Activated CD8-positive, alpha-beta memory T cell treated with anti-CD3 and anti-CD28 coated beads for 1 hour (primary cell): ENCODE measurements at places on chromosomes 7 and 10.

DNA sequence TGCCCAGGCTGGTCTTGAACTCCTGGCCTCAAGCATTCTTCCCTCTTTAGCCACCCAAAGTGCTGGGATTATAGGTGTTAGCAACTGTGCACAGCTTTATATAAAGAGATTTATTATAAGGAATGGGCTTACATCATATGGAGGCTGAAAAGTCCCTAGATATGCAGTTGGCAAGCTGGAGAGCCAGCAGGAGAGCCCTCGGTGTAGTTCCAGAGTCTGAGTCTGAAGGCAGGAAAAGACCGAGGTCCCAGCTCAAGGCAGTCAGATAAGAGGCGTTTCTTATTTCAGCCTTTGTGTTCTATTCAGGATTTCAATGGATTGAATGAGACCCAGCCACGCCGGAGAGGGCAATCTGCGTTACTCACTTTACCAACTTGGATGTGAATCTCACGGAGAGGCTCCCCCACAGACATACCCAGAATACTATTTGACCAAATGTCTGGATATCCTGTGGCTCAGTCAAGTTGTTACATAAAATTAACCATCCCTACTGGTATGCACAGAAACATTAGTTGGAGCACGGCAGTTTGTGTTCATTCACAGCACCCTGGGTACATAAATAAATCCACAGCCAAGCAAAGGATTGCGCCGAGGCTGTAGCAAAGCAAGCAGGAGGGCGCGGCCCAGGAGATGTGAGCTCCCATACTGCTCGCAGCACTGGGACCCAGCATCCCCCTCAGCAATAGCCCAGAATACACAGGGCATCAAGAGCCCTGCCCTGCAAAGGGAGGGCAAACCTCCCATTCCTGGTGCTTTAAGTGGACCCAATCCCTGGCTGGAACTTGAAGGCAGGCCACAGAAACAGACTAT is 158.4 kb upstream of the ZNF32 start:
- DNase-seq = no peak

- DNase-seq = no peak
Observed at GRCh38 chr7:75771224-75771623, 787 bp downstream of the CCL26 start.

- no peak for DNase-seq
Observed at GRCh38 chr10:110456523-110457091, 41.1 kb upstream of the DUSP5 start.

- no peak for DNase-seq
Observed at GRCh38 chr10:94363251-94363565, 469 bp upstream of the NOC3L start.

DNA sequence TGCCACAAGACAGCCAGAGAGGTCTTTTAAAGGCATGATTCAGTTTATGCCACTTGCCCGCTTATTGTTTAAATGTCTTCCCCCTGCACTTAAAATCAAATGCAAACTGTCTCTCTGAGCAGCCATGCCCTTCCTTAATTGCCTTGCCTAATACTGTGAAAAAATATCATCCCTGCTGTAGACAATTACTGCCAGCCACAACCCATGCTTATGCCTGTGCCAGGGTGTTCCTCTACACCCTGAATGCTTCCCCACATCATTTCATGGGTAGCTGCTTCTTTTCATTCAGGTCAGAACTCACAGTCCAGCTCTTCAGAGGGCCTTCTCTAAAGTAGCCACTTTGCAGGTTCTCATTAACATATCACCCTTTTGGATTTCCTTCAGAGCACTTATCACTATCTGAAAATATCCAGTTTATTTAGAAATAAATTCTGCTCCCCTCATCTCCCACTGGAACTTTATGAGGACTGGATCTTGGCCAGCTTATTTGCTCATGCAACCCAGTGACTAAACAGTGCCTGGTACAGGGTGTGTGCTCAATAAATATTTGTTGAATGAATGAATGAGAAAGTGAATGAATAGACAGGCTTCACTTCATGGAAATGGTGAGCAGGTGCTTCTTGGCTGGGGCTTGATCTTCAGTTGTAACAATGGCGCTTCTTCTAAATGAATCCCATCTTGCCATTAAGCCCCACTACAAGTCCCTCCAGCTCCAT is 162.4 kb upstream of the MDFIC start:
- DNase-seq = no peak

DNA sequence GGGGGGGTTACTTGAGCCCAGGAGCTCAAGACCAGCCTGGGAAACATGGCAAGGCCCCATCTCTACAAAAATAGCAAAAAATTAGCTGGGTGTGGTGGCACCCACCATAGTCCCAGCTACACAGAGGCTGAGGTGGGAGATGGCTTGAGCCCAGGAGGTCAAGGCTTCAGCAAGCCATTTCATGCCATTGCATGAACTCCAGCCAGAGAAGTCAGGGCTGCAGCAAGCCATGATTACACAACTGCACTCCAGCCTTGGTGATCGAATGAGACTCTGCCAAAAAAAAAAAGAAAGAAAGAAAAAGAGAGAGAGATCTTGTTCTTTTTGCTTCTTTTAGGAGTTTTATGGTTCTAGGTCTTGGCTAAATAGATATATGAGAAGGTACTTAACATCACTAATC is 200.2 kb upstream of the PHYHIPL start:
- no peak for DNase-seq

- DNase-seq = no peak
Observed at GRCh38 chr7:323410-323809, 33.4 kb downstream of the FOXL3 start.

GRCh38 chr7:131692131-131692960 is 135.9 kb upstream of the PODXL start:
- DNase-seq = no peak

DNA sequence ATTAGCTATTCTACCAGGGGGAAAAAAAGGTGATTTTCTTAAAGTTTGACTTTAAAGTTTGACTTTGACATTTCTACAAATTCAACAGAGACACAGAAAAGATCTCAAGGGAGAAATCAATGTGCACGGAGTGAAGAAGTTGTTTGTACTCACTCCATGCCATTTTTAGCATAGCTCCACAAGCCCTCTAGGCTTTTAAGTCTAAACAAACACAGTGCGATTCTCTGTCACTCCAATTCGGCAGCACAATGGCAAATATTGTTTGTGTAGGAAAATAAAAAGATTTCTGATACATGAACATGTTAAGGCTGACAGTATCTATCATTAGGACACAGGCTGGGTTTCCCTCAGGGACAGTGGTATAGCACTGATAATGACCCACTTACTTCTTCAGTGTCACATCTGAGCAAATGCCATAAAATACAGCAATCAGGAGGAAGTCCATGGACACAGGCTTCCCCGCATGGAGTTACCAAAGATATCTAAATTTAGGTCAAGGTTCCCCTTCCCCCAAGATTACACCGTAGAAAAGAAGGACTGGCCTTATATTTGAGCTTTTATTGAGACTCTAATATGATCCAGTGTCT is 28.0 kb downstream of the GSAP start:
- no peak for DNase-seq

DNA sequence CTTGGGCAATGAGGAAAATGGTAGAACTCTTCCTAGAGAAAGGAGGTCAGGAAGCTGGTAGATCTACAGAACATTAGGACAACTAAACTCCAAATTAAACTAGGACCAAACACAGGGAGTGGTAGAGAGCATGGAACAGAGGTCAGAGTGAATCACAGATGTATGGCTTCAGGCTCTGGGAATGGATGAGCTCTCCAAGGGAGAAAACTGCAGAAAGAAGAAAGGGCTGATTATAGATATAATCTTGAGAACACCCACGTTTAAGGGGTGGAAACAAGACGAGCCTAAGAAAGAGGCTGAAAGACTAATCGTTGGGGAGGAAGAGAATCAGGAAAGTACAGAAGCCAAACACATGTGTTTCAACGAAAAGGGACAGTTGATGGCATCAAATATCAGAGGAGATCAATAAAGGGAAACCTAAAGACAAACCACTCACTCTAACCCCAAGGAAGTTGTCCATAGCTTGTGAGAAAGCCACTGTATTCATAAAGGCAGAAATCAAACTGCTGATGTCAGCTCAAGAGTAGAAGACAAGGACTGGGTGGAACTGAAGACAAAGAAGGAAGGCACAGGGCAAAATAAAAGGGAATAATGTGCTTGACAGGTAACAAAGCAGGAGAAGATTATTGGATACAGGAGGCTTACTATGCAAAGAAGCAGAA is 41.4 kb downstream of the NUDCD3 start:
- DNase-seq = no peak

DNA sequence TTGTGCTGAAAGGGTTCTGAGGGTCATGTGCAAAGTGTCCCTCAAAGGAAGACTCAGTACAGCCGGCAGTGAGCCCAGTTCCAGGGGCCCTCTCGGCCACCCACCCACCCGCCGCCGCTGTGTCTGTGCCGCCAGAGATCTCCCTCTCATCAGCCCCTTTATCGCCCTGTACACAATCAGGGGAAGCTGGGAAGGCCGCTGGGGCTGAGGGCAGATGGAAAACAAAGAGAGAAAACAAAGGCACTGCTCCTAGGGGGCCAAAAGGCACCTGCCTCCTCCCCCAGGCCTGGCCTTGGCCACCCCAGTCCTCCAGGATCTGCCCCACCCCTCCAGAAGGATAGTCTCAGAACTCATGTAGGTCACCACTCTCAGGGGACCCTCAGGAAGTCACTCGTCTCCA is 67.0 kb downstream of the ZMIZ1 start:
- no peak for DNase-seq

DNA sequence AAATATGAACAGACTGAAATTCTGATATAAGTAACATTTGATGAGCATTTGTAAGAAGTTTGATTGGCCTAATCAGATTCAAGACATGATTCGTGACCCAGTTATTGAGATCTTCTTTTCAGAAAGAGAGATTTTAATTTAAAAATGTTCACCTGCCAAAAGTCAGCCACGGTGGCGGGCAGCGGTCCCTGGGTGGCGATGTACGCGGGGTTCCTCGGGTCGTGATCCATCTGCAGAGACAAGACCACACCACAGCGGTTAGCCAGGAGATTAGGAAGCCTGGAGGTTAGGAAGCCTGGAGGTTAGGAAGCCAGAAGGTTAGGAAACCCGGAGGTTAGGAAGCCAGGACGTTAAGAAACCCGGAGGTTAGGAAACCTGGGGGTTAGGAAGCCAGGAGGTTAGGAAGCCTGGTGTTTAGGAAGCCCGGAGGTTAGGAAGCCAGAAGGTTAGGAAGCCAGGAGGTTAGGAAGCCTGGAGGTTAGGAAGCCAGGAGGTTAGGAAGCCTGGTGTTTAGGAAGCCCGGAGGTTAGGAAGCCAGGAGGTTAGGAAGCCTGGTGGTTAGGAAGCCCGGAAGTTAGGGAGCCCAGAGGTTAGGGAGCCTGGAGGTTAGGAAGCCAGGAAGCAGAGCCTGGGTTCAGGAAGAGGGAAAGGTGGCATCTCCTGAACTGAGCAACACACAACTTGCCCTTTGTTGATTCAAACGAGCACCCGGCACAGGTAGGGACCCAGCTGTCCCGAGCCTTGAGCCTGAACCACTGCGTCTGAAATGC is 258.5 kb downstream of the DNAJB6 start:
- no peak for DNase-seq

- no peak for DNase-seq
Observed at GRCh38 chr10:101256387-101256786, 27.1 kb upstream of the LBX1 start.

GRCh38 chr7:14734839-14735321 is 167.7 kb downstream of the DGKB start:
- DNase-seq = no peak

DNA sequence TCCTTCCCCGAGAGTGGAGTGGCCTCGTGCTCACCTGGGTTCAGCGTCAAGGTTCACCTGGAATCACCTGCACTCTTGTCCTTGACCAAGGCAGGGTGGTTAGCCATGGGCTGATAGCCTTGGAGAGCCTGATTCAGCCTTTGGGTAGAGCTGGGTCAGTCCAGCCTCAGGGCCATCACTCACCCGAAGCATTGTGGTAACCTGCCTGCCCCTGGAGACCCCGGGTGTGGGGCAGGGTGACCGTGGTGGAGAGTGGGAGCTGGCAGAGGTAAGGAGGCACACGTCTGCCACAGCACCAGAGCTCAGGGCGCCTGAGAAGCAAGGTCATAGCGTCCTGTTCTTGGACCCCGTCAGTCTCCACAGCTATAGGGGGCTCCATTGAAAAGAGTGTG is 27.8 kb upstream of the WDFY4 start:
- DNase-seq = no peak

DNA sequence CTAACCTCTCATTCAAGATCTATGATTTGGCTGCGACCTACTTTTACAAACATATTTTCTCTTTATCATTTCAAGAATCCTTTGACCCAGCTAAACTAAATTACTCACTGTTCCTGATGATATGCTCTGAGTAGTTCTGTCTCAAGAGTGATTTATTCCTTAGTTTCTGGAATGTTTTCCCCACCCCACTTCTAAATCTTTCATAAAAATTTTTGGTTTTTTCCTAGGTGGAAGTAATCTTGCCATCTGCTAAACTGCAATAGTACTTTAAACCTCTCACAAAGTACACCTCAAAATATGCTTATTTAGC is 170.8 kb downstream of the DNAJC1 start:
- DNase-seq = no peak

DNA sequence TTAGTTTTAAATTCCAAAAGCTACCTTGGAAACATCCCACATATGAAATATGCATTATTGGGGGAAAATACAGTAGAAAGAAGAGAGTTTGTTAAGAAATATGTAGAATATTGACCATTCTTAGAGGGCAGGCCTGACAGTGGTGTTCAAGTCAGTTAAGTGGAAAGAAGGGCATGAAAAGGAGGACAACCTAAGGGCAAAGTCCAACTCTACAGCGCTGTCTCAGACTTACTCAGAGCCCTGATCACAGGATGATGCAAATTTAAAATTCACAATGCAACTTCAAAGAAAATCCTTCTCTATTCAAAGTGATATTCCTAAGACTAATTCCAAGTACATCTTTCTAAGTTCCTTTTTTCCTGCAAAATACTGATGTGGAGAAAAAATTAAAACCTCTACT is 139.1 kb upstream of the LRRTM3 start:
- no peak for DNase-seq

- no peak for DNase-seq
Observed at GRCh38 chr10:77799352-77799751, 127.2 kb downstream of the DLG5 start.

DNA sequence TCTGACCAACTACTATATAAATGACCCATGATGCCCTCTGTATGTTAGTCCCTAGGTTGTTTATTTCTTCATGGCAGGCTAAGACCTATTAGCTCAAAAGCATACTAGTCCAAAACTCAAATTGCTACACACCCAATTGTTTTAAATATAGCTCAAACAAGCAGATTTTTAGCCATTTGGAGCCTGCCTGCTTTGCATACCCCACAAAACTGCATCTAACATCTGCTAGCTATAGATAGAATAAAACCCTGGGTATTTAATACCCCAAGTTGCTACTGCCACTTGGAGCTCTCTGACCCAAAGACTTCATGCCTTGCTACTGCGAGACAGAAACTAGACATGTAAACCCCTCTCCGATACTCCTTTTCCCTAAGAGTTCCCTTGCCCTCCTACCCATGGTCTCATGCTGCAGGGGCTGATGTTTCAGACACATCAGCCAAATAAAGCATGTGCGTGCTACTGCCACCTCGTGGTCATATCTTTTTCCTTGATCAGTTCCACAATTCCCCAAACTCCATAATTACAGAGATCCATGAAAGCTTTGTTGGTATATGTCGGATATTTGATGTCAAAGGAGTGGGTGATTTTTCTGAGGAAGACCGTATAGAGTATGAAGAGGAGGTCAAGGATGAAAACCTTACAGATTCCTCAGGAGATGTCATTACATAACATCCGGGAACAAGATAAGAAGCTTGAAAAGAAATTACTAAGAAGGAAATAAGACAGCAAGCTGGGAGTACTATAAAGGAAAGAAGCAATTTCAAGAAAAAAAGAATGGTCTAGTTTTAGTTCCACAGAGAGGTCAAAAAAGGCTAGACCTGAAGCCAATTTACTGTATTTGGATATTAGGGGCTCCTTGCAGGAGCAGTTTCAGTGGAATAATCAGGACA is 386.6 kb downstream of the SH2D4B start:
- no peak for DNase-seq

GRCh38 chr7:151315038-151315655 is 26.5 kb upstream of the NUB1 start:
- DNase-seq = peak; percentile 61
